ENCODE measurements at places on chromosomes 11 and 22.

DNA sequence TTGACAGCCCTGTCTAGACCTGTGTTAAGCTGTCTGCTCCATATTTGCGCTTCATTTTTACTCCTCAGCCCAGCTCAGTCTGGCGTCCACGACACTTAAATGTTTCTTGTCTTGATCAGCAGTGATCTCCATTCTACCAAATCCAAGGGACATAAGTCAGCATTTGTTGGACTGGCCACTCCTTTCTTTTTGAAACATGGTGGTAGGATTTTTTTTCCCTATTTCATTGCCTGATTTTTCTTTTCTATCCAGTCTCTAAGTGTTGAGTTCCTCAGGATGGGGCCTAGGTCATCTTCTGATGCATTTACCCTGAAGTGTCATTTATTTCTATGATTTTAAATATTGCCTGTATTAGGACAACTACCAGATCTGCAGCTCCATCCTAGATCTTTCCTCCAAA lies 873 bp downstream of the NCAPH2 start:
- DNase-seq, result no peak

DNA sequence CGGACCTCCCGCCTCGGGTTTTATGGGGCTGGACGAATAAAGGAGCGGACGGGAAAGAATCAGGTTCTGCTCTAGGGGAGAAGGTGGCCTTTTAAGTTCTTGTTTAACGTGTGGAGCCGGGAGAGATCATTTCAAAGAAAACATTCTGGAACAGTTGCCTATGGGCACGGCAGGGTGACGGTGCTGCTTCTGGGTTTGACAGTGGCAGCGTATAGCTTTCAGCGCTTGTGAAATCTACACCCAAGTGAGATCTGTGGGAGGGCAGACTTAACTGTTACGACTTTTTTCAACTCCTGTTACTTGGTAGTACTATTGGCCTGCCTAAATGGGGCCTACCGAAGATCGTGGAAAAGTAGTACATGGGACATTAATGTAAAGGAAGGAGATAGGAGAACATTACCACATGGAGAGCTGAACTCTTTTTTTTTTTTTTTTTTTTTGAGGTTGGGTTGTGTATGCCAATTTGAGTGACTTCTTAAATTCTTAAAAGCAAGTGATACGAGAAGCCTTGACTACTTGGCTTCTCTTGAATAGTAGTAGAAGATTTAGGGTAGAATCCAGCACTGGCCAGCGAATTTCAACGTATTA lies 743 bp downstream of the USP47 start:
- DNase-seq, result peak; percentile 89

DNA sequence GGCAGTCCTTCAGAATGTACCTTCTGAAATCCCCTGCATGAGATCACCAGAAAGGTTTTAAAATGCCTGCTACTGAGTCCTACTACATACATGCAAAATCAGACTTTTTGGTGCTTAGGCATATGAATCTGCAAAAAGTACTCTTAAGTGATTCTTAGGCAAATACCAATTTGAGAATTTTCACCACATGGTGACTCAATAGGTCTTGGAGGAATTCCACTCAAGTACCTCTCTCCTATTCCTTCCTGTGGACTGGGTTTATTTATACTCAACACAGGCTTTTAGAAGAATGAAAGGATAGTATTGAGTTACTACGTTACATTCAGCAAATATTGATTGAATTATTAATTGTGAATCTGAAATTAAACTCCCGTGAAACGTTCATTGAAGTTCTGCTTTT lies 223.9 kb downstream of the CNTN5 start:
- no peak for DNase-seq

- DNase-seq, result no peak
These were observed 5.1 kb upstream of the TIRAP start for GRCh38 chr11:126277780-126278179.

DNA sequence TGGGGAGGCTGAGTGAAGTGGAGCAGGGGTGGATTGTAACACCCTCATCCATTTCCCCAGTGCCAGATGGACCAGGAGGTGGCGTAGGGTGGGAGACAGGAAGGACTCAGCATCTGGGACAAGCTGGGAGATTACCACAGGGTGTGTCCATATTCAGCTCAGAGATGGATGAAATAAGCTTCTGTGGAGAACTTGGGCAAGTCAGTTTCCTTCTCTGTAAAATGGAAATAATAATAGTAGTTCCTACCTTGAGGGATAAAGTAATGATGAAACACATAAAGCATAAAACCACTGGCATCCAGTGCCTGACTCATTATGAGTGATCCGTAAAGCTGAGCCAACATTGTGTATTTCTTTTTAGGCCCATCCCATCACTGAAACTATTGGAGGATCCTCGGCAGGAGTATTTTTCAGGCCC lies 607 bp upstream of the ROBO4 start:
- DNase-seq, result no peak

GRCh38 chr22:32795214-32795596 lies 6.3 kb upstream of the TIMP3 start:
- no peak for DNase-seq

DNA sequence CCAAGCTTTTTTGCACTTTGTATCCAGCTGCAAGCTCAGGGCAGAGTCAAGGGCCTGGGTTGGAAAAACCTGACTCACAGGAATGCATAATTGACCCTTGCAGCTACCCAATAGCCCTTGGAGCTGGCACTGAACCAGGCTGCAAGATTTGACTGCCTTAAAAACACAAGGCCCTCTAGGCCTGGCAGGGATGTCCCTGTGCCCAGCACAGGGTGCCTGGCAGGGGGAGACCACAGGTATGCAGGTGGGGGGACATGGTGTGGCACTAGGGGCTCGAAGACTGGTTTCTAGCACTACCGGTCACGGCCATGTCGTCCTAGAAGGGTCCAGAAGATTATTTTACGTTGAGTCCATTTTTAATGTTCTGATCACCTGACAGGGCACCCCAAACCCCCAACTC lies 30.2 kb downstream of the SBF1 start:
- no peak for DNase-seq

- no peak for DNase-seq
These were observed 30.8 kb downstream of the MAP6 start for GRCh38 chr11:75637998-75638397.

- DNase-seq, result no peak
These were observed 162.3 kb downstream of the TRIM29 start for GRCh38 chr11:119975561-119976152.

DNA sequence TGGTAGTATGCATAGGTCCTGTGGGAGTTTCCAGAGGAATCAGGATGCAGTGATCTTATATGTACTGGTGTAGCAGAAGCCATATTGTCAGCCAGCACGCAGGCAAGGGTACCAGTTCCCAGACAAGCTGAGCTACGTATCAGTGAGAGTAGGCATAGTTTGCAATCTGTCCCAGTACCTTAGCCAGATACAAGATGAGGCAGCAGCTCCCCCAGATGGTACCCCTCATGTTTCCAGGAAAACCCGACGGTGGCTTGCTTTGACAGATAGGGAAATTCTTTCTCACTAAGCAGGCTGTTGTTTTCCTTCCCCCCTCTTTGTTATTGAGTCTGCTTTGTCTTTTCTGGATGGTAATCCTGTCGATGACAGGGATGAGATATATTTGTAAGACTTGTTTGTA lies 109.7 kb upstream of the RRM1 start:
- DNase-seq, result peak; percentile 86

DNA sequence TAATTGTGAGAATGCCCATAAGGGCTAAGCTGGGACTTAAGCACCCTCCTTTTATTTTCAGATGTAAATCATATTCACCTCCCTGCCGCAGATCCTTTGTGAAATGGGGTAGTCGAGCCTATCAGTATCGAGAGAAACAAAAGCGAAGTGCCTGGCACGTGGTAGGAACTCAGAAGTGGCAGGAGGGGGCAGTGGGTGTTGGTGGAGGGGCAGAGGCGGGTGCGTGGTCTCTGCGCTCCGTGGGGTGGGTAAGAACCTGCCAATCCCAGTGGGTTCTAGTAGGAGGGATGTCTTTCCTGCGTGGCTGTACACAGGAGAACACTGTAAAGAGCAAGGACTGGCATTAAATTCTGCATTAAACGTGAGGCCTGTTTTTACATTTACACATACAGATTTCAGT lies 21.8 kb upstream of the PARVB start:
- no peak for DNase-seq

GRCh38 chr11:111635706-111636045 lies 33.4 kb downstream of the SIK2 start:
- no peak for DNase-seq

GRCh38 chr11:61596990-61597389 lies 16.1 kb upstream of the SYT7 start:
- no peak for DNase-seq

DNA sequence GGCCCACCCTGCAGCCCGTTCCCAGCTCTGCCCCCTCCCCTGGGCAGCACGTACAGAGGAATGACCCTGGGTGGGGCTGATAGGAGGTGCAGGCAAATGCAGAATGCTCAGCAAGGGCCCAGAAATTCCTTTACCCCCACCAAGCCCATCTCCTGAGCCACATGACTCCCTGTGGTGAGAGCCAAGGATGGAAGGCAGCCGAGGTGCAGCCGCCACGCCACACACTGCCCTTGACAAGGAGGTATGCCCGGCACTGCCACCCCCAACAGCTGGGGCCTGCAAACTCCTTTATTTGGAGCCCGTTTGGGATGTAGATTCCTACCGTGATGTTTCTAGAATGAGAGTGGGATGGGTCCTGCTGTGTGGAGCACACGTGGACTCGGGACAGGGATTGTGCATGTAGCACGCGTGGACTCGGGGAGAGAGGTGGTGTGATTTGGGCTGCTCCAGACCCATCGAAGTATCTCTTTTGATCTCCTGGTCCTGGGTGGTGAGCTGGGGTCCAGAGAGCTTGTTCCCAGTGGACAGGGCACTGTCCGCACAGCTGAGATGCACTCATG lies 12.9 kb downstream of the GTSE1 start:
- no peak for DNase-seq

GRCh38 chr22:49668402-49668801 lies 159.3 kb downstream of the BRD1 start:
- DNase-seq, result peak; percentile 12

DNA sequence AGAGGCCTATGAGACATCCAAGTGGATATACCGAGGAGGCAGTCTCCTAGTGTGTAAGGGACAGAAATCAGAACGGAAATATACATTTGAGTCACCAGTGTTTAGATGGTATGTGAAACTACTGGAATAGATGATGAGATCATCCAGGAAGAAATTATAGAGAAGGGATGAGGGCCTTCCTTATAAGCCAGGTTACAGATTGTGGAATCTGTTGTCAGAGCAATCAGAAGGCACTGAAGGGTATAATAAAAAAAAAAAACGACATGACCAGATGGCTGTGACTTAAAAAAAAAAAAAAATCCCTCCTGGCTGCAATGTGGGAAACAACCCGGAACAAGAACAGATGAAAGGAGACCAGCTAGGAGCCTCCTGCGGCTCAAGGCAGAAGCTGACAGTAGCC lies 2.7 kb downstream of the MAJIN start:
- no peak for DNase-seq

GRCh38 chr11:115643549-115644270 lies 139.5 kb upstream of the CADM1 start:
- no peak for DNase-seq

- DNase-seq, result no peak
These were observed 97.6 kb downstream of the SLC1A2 start for GRCh38 chr11:35321532-35322317.

DNA sequence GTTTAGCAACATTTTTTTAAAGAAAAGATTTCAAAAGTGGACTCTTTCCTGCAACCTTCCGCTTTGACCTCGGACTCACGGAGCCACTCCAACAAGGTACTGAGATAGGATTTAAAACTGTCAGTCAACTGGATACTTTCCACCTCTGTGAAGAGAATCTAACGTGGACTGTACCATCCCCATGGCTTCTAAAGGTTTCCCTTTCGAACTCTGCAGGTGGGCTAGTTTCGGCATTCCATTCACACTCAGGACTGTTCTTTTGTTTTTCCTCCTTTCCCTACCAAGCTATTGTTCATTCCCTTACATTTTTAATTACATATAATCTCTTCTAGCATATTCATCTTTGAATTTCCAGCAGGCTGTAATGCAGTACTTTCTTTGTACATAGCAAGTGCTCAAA lies 88.5 kb upstream of the AKIP1 start:
- DNase-seq, result no peak

DNA sequence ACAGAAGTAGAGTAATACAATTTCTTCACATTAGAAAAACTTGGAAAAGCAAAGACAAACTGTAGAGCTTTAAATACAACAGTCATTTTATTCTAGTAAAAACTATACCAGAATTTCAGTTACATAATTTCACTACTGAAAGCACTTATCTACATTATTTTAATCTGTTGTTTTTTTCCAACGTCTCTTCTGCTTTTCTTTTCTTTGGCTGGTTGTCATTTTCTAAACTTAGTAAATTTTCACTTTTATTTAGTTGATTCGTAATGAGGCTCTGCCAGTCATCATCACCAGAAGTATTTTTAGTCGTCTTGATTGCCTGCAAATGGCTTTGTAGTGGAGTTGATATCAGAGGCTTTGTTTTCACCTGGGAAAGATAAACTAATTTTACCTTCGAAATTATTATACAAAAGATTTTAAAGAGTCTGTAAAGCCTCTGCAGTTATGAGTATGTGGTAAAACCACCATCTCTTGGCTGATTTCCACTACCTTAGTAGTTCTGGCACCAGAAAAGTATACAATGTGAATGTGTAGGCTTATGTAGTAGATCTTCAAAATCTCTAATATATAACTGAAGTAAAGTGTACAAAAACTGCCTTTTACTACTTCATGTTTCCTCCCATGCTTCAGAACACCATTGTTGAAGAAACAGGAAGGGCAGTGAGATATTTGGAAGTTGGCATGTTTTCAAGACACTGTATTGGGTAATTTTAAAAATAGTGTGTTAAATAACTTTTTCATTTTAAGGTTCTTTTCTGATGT lies 19.2 kb downstream of the EIF3M start:
- peak; percentile 40 for DNase-seq

DNA sequence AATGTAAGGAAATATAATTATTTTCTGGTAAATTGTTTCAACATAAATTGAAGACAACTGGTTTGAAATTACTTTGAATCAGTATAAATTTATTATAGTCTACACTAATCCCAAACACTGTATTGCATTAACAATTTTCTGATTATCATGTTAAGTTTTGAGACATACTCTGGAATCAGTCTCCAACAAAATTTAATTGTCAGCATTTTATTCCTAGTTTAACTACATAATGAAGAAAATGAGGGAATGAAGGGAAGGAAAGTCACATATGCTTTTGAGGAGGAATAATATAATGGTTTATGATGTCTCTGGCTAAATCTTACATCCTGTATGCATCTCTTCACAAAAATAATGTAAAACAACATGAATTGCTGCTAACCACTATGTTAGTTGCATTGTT lies 14.2 kb downstream of the OR52E1 start:
- DNase-seq, result no peak

DNA sequence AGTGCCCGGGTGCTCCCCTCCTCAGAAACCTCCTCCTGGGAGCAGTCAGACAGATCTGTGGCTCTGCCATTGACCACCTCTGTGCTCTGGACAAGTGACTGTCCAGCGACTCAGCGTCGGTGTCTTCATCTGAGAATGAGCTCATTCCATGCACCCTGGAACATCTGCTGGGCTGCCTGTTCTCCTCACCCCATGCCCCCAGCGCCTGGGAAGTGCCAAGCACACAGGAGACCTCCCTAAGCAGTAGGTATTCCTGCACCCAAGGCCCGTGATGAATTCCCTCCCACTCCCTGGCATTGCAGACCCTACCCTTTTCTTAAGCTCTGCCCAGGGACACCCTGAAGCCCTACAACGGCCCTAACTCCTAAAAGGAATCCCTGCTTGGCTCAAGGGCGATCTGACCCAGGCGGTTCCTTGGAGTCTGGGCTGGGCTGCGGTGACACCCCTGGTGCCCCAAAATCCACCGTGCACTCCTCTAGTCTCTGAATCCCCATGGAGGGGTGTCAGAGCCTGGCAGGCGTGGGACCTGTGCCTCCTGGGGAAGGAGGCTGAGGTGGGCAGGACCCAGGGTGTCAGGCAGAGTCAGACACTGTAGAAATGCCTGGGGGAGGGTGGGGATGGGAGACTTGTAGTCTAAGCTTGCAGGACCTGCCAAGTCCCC lies 92.0 kb downstream of the CEP164 start:
- no peak for DNase-seq

All from hematopoietic multipotent progenitor cell treated with erythropoietin and hydrocortisone succinate and interleukin-3 and kit ligand, for 6 days (in vitro differentiated cells).